ENCODE measurements at places on chromosomes 12 and 14.

DNA sequence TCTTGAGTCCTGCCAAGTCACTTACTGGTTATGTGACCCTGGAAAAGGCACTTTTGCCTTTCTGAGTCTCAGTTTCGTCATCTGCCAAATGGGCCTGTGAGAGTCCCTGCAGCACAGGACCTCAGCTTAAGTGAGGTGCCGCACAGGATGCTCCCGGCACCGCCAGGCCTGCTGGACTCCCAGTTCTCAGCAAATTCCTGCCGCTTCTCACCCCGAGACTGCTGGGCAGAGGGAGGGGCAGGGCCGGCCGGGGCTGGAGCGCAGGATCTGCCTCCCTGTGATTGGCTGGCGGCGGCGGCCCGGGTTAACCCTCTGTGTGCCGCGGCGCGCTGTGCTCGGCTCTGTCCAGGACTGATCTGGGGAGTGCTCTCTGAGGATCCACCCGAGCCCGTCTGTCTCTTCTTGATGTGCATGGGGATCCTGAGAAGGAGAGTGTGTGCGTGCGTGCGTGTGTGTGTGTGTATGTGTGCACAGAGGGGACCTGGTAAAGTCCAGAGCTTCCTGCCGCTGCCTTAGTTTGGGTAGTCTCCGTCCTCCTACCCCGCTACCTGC lies 8.6 kb downstream of the SETD1B start:
- peak; percentile 56 for DNase-seq

DNA sequence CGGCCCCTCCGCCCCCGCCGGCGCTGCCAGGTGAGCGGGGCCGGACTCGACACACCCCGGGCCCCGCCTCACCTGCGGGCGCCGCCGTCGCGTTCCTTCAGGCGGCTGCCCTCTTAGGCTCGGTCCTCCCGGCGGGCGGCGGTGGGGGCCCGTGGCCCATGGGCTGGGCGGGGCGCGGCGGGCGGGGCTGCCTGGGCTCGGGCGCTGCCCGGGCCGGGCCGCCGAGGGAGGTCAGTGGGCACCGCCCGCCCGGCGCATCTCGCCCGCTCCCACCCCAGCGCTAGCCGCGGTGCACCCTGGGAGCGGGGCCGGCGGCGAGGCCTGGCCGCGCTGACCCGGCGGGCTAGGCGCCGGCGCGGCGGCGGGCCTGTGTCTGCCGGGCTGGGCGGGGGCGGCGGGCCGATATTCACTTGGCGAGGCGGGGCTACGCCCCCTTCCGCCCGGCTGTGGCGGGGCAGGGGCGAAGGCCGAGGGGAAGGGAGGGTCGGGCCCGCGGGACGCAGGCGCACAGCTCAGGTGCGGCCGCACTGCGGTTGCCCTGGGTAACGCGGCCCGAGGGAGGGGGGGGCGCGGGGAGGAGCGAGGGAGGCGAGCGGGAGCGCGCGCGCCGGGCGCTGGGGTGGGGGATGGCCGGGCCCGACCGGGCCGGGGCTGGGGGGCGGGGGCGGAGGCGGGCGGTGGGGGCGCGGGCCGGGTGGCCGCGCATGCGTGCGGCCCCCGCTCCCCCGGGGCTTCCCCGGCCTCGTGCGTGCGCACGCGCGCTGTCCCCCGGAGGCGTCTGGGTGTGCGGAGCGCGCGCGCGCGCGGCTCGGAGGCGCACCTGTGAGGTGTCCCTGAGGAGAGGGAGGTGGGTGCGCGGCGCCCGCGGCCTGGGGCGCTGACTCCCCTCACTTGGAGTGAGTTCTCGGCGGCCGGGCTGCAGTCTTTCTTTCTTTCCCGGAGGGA lies at the start of the genes CCDC92 and ZNF664:
CCDC92 (minus strand) TSS at position 375 of the 945 bp plus-strand sequence. CDS start 28,526 bp downstream, outside the sequence.
ZNF664 (plus strand) TSS at position 759 of the 945 bp plus-strand sequence. CDS start 38,930 bp downstream, outside the sequence.
- DNase-seq: peak; percentile 92

DNA sequence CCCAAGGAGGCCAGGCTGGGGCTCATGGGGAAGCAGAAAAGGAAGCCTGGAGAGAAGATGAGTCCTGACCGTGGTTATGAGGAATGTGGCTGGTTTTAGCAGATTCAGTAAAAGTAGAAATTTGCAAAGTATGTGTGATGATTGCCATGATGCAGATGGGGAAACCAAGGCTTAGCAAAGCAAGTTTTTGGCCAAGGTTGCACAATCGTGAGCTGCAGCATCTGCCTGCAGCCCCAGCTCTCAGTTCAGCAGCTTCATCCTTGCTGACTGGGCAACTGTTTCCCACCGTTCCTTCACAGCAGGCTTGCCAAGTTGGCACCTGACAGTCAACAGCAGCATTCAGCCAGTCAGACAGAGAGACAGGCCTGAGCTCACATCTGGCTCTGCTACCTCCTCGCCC lies 656.7 kb downstream of the MED13L start:
- DNase-seq: peak; percentile 24

- no peak for DNase-seq
Observed at GRCh38 chr12:122283680-122284079, 17.4 kb upstream of the VPS33A start.

GRCh38 chr12:79415746-79416435 lies 274.9 kb downstream of the PAWR start:
- peak; percentile 57 for DNase-seq

GRCh38 chr12:130651188-130651959 lies 64.7 kb downstream of the RIMBP2 start:
- no peak for DNase-seq

Measured in fibroblast of skin of right quadriceps (primary cell).